ENCODE measurements at places on chromosomes 3 and 15.

GRCh38 chr3:126205717-126206655 is 25.6 kb upstream of the ALDH1L1 start:
- DNase-seq = no peak

DNA sequence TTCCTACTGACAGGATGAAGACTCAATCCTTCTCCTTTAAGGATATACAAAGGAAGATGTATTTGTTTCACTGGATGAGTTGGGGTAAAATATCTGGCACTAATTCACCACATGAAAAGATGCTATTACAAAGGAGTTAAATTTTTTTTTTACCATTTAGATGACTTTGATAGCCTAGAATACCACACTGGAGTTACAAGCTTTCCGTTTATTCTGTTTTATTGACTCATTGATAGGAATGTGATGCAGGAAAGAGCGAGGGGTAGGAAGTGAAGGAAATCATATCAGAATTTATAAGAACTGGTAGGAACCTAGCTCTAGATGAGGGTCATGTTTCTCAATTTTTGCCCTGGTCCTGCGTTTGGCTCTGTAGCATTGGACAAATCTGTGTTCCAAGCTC is 427.2 kb downstream of the GRM7 start:
- no peak for DNase-seq

DNA sequence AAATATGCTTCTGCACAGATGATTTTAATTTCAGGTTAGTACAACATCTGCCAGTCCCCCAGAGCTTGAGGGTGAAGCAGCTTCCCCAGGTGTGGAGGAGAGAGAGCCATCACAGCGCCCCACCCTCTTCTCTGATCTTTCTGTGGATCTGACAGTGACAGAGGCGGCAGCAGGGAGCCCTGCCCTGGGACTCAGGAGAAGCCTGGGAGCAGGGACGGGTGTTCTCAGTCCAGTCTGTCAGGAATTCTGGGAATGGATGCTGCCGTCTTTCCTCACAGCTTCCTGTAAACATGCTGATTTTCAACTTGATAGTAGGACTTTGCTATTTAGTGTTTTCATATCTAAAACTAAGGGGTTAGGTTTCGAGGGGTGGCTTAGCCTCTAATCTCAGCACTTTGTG is 11.4 kb upstream of the RAB8B start:
- no peak for DNase-seq

DNA sequence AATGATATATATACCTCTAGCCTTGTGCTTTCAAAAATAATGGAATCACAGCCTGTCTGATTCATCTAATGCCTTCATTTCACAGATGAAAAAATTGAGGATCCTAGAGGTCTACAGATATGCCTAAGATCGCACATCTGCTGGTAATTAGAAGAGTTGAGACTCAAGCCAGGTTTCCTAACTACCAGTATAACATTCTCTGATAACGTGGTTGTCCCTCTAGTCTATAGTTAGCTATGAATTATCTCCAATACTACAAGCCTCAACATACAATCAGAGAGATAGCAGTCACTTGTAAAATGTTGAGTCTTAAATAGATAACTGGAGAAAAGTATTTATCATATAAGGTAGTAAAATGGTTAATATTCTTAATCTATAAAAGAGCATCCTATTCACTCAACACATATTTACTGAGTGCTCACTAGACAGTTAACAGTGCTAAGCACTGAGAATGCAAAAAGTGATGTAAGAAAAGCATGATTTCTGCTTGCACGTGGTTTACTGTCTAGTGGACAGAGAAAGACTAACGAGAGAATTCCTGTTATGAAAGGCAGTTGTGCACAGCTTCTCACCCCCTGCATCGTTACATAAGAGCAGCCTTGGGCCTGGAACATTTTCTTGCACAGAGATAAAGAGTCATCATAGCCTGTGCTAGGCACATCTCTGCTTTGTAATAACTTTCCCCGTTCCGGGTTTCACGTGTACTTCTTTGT is 4.9 kb upstream of the ENTPD3 start:
- no peak for DNase-seq

GRCh38 chr3:40302784-40303183 is 6.7 kb upstream of the EIF1B start:
- DNase-seq = no peak

Data from activated T-cell treated with anti-CD3 and anti-CD28 coated beads for 1 hour (primary cell).